ENCODE measurements at places on chromosomes 6 and 20. TPM values are rescaled to one million over a fixed set of nuclear protein-coding genes. Genes with fewer than 3 reads are reported as not detected.

- DNase-seq = no peak
These were observed 97.7 kb downstream of the BTBD9 start for GRCh38 chr6:38542031-38542430.

DNA sequence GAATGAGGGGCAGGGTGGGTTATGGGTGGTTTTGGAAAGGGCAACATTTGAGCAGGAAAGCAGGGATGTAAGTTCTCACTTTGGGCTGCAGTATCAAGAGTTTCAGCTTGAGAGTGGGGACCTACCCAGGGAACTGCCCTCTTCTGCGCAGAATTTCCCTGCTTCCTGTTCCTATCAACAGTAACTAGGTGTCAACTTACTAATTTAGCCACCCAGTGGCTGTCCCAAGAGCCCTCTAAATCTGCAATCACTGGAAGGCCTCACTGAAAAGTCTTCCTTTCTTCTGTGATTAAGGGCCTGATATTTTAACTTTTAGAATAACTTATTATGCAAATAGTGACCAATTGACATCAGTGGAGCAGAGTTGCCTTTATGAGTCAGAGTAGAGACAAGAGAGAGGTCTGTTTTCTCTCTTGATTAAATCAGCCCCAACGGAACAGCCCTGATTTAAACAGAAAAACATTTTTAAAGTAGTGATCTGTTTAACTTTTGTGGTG, 118.2 kb upstream of the RIPOR2 start:
- no peak for DNase-seq

Gene FNDC1
- total RNA-seq = not detected

Gene ATP9A
- total RNA-seq = 1.0 TPM

Gene SNAP91
- total RNA-seq = not detected

All from activated CD4-positive, alpha-beta memory T cell treated with anti-CD3 and anti-CD28 coated beads, Interleukin-2, amount 10 ng/mL, durations not matched to agents 7 days and 5 days (primary cell).